ENCODE measurements at places on chromosomes 3 and 15.
A peak's percentile ranks its signal among the peaks of the same experiment; 100 is the strongest.

DNA sequence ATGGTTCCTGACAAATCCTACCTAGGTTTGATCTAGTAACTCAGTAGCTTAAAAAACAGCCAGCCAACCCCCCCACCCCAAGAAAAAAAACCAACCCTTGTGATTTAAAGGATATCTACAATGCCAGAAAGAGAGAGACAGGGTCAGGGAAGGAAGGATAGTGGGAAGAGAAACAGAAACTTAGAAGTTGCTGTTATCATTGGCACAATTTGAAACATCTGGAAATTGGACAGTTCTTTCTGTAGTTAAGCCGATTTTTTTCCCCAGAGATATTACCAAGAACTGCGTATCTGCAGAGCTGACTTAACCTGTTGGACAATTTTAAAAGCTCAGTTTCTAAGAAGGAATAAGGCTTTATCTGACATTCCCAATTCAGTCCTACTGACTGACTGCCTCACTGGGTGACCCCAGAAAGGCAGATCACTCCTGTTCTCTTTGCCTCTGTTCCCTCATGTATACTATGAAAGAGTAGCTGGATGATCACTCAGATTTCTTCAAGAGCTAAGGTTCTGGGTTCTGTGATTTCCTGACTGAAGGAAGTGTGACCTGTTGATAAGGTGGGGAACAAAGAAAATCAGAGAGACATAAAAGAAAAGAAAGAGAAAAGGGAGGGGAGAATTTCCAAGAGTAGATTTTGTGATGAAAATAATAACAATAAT is 128.3 kb downstream of the MAP2K5 start:
- DNase-seq = no peak

DNA sequence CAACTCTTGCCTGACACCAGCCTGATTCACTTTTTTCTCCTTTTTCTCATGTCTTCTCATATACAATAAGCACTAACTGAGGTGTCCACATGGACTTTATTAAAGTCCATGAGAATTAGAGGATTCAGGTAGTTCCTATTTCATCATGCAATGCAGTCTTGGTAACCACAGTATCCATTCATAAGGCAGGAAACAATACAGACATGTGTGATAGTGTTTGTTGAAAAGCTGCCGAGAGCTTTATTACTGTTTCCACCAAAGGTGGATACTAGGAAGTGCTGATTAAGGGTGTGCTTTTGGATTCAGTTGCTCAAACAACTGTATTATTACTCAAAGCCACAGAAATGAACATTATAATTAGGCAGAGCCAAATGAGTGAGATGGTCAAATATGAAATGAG is 5.3 kb downstream of the CASR start:
- DNase-seq = no peak

DNA sequence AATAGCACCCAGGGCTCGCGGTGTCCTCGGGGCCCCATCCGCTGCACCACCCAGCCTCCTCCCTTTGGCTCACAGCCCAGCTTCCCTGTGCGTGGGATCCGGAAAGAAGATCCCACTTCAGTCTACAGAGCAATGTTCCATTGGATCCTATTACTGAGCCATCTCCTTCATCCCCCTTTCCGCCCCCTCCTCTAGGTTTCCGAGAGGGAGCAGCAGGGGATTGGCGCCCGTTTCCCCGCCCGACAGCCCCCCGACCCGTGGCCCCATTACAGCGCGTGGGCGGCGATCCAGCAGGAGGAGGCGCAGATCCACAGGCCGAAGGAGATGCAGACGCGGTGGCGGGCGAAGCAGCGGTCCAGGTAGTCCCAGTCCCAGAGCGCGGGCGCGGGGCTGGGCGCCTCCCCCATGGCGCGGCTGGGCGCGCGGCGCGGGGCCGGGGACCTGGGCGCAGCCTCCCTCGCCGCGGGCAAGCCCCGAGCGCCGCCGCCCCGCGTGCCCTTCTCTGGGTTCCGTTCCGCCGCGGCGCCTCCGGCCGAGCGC is 340 bp downstream of the TMEM44 start:
- DNase-seq = peak; percentile 18

DNA sequence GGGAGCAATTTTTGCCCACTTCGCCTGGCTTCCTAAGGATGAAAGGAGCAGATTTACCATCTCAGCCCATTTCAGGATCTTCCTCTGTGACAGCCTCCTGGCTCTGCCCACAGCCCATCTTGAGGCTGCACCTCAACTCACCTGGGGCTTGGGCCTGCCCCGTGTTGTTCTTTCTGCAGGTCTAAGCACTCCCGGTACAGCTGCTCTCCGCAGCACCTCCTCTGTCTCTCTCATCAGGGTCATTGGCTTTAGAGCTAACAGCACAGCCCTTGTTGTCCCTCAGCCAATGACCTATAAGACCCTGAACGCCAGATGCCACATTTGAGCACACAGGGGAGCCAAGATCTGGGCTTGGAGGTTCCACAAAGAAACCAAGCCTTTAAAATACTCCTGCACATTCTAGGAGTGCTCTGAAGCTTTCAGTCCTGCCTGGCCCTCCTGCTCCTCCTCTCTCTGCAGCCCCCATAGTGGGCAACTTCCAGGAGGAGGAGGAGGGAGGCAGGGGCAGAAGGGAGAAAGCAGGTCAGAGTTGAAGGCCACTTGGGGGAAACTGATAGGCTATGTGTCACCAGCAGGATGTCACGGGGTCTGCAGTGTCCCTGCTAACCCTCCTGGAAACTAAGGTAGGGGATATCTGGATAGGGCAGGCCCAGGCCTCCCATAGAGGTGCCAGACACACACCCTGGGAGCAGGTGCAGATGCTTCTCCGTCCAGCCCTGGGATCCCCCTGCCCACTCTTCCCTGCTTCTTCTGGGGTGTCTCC is 115.6 kb downstream of the ETFA start:
- no peak for DNase-seq

GRCh38 chr3:81173514-81173913 is 587.9 kb downstream of the GBE1 start:
- no peak for DNase-seq

DNA sequence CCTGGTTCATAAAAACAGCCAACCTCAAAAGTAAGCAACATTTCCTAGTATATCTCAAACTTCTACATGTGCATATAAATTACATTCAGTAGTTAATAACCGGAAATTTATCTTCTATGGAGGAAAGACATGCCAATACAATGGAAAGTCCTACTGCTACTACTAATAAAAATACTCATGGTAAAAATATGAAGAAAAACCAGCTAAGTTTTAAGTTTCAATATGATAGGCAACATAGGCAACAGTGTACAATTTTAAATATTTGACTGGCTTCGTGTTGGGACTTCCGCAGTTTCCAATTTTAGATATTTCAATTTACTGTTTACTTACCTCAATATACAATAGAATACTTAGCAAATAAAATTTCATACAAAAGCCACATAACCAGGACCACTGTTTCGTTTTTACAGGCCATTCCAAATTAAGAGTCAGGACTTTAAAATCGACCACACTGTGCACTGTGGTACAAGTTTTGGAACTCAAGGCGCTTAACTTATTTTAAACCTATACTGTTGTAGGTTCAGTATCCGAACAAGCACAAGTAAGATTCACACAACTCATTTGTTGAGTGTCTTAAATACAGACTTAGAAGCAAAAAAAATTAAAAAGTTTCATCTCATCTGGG is 2.9 kb downstream of the NAA50 start:
- DNase-seq = no peak

- DNase-seq = no peak
Measured at GRCh38 chr15:78564743-78565096, 600 bp upstream of the CHRNA5 start.

- DNase-seq = no peak
Measured at GRCh38 chr15:69663441-69663840, 210.8 kb downstream of the RPLP1 start.

- DNase-seq = no peak
Measured at GRCh38 chr3:148615382-148615781, 82.3 kb upstream of the AGTR1 start.

DNA sequence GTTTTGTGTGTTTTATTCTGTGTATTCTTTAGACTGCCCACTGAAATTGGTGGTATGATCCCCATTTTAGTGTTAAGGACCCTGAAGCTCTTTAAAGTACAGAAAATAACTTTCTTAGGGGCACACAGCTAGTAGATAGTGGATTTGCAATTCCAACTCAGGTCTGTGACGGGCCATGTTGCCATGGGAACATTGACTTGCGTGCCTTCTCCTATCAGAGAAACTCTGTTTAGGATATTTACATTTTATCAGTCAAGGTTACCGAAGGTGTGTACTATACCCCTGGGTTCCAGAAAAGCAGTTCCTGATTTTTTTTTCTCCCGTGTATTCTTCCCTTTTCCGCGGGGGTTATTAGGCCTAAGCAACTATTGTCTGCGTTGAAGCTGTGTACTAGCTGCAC is 19.4 kb downstream of the MYZAP start:
- DNase-seq = no peak

DNA sequence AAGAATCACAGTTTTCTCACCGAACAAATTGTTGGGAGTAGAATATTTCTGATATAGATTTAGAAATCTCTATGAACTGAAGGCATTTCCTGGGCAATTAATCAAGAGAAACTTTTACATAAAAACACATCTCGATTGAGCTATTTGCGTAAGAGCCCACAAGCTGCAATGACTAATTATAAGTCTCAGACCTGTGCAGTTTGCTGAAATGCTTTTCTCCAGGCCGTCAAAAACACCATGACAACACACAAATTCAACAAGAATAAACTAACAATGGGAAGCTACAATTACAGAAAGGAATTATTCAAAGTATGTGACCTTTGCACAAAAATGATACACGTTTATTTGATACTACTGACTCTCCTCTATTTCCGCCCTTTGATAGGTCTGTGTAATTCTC is 481.2 kb upstream of the WNT5A start:
- no peak for DNase-seq

GRCh38 chr3:69787436-69788168 is 48.3 kb downstream of the MITF start:
- no peak for DNase-seq

DNA sequence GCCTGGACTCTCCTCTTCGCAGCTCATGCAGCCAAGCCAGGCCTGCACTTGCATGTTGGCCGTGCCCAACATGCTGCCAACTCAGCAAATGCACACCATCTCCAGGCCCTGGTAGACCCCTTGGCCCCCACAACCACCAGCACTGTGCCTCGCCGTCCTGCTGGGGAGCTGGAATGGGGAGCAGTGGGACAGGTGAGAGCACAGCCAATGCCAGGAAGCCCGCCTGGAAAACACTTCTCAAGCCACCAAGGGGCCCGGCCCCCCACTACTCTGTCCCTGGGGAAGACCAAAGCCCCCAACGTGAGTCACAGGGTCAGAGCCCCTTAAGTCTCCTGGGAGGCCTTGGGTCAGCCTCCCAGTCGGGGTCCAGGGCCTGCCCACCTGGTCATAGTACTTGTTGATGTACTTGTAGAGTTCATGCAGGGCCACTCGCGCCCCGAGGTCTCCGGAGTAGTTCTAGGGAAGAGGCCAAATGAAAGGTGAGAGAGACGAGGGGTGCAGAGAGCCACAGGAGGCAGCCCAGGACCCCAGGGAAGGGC is 24.5 kb downstream of the PLXNB1 start:
- no peak for DNase-seq

- no peak for DNase-seq
Measured at GRCh38 chr3:14430706-14431451, 28.5 kb downstream of the SLC6A6 start.

GRCh38 chr15:76107169-76107568 is 47.4 kb downstream of the TMEM266 start:
- DNase-seq = no peak

GRCh38 chr15:86016750-86017149 is 62.9 kb upstream of the AGBL1 start:
- DNase-seq = no peak

GRCh38 chr3:155512175-155512866 is 218.8 kb upstream of the STRIT1 start:
- no peak for DNase-seq

DNA sequence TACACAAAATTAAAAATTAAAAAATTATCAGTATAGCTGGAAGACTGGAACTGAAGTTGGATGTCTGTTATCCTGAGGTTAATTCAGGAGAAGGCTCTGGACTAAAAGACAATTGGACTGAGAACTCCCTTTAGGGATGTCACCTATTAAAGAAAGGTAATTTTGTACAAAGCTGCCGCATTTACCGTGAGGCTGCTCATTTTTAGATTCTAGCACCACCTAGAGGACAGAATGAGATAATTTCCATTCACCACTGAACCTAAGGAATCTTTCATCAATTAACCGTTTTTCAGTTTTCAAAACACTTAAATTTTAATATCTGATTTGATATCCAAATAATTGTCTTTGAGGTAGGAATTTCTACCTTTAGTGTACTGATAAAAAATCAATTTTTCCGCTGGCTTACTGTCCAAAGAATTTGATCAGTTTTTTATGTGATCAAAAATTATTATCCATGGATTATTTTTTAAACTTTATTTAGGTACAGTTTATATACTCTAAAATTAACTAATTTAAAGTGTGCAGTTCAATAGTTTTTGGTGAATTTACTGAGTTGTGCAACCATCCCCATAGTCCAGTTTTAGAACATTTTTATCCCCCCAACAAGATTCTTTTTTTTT is 106.7 kb upstream of the TNIK start:
- peak; percentile 46 for DNase-seq

GRCh38 chr3:67064105-67064504 is 66.0 kb downstream of the KBTBD8 start:
- DNase-seq = no peak

DNA sequence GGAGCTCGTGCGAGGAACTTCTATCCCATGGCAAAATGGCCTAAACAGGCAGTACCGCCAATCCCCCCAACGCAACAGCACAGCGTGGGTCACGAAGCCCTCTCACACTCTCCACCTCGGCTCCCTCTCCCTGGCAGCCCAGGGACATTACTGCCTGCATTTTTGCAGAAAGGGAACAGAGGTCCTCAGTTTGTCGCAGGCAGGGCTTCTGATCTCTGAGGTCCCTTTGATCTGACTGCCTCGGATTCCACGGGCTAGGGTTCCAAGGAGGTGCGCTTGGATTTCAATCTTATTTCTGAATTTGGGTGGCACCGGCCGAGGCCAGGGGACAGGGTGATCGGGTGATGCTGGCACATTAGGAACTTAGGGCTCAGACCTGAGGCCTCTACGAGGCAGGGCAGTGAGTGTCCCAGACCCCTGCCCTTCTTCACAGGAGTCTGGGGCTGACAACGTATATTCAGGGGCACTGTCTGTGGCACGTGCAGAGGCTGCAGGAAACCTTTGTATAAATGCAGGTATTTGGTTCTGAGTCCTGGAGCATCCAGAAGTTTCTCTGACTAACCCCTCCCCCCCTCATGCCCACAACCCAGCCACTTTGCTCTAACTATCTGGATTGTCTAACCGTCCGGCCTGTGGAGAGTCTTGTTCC is 197.9 kb downstream of the XXYLT1 start:
- DNase-seq = no peak

- DNase-seq = no peak
Measured at GRCh38 chr3:153042088-153042487, 119.9 kb upstream of the RAP2B start.

DNA sequence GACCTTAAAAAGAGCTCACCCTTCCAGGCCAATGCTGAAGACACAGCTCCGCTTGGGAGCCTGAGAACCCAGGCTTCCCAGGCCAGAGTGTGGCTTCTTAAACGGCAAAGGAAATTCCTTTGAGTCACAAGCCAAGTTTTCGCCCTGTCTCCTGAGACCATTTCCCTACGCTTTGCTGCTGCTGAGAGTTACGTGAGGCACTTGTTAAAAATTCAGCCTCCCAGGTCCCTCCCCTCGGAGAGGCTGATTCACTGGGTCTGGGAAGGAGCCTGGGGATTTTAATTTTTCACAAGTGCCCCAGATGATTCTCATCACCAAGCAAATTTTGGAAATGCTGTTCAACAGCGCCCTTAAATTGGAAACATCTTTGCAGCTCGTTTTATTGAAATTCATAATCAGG is 25.5 kb downstream of the RLBP1 start:
- no peak for DNase-seq

- DNase-seq = no peak
Measured at GRCh38 chr15:56325186-56325585, 40.0 kb upstream of the TEX9 start.

Measured in neuronal stem cell (in vitro differentiated cells).